ENCODE measurements at places on chromosomes 13 and 19. TPM values are rescaled to one million over a fixed set of nuclear protein-coding genes. Genes with fewer than 3 reads are reported as not detected.

The KLK3 gene
- not detected for total RNA-seq

The TNNI3 gene
- 4.7 TPM for total RNA-seq

The MATK gene
- total RNA-seq = 1.2 TPM

The MAMSTR gene
- 1.3 TPM for total RNA-seq

The TNFSF13B gene
- 0.62 TPM for total RNA-seq

The ZNF285 gene
- 5.1 TPM for total RNA-seq
